Stimulated activated CD4-positive, alpha-beta T cell treated with anti-CD3 and anti-CD28 coated beads, Interleukin-15, amount 100 ng/mL, for 1 hour (primary cell): ENCODE measurements at places on chromosomes 13 and 19.
A peak's percentile ranks its signal among the peaks of the same experiment; 100 is the strongest.

DNA sequence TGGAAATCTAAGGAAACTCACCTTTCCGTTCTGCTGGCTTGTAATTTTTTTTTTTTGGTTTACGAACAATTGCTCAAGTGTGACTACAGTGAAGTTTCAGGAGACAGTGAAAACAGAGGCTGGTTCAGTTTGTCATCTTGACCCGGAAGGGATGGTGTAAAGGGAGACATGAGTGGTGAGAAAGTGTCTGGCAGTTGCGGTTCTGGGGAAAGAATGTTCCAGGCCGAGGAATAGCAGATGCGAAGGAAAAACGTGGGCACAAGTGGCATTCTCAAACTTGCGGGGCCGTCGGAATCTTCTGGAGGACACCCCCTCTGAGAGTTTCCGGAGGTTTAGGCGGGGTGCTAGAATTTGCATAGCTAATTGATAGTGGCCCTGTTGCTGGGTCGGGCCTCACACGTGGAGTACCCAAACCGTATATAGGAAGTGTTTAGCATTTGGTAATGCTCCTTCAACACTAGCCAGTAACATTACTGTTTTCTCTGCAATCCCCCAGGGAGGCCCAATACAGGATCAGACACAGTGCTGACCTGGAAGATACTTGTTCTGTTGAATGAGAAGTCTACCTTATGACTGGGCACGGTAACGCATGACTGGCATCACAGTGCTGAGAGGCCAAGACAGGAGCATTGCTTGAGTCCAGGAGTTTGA is 2.8 kb upstream of the TNFSF9 start:
- DNase-seq: no peak

DNA sequence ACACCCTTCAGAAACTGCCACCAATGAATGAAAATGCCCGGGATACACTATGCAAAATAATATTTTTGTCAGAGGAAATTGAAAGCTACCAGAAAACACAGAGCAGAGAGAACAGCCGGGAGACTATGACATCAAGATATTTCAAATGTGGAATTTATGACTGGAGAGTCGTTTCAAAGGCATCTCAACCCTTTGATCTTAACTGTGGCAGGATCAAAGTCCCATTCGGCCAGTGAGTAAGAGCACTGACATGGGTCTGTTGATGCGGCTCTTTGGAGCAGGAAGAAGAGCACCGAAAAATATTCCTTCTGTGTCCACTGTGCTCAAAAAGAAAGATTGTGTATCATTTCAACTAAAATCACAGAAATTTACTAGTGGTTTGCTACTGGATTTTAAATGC is 201.9 kb downstream of the RFC3 start:
- no peak for DNase-seq

DNA sequence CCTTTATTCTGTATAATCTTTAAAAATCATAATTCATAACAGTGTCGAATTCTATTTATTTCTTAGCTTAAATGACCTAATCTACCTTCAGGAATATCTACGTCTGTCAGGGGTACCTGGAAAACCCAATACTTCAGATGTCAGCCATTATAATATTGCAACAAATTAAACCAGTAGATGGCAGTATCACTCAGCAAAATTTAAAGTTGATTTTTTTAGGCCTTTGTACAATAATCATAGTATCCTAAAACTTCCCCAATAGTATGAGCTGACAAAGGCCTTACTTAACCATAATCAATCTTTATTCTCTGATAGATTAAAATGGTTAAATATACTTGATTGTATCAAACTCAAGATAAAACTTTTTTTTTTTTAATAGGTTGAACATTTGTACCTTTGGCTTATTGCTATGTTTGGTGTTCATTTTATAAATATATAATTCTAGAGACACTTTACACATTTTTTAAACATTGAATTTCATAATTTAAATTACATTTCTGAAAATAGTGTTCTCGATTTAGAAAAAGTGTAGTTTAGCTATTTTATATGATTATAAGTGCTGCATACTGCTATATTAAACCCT is 830.2 kb upstream of the SPRY2 start:
- DNase-seq: no peak

GRCh38 chr19:45630463-45630862 is 8.7 kb downstream of the EML2 start:
- no peak for DNase-seq

GRCh38 chr19:6010107-6010506 is 32.2 kb upstream of the RANBP3 start:
- DNase-seq: no peak

DNA sequence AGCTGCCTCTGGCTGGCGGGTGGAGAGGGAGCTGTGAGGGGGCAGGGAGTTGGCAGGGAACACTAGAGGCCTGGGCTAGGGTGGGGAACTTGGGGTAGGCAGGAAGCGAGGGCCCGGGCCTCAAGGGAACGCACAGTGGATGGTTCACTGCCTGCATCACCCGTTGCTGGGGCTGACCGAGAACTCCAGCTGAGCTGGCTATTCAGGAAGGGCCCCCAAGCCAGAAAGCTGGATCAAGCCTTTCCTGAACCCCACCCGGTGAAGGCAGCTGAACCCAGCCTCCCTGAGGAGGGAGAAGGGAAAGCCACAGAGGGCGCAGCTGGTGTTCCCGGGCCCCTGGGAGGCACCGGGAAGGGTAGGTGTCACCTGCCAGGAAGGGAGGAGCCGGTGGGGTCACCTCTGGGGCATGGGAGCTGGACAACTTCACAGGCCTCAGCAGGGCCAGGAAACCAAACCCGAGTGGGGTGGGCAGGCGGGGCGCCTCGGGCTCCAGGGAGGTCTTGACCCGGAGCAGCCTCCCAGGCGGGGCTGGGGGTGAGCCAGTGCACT is 13.9 kb downstream of the PALM start:
- no peak for DNase-seq

- DNase-seq: no peak
These were observed at the start of gene TMEM272 for GRCh38 chr13:51844862-51845573. TSS of gene TMEM272 (minus strand) at chr13:51845177. CDS start at chr13:51838530, 6,647 bp downstream.

DNA sequence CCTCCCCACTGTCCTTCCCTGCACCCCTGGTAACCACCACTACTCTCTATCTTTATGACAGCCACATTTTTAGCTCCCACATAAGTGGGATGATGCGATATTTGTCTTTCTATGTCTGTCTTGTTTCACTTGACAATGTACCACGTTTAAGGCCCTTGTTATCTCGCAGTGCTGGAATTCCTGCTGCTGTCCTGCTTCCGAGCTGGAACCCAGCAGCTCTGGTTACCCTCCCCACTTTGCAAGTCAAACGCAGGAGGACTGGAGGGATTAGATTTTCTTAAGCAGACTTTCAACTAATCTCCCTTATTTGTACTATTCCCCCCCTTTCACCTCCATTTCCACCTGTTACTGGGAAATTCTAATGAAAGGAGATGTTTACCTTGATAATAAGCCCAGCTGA is 59.1 kb upstream of the PDX1 start:
- no peak for DNase-seq

- no peak for DNase-seq
These were observed 16.1 kb upstream of the STRN4 start for GRCh38 chr19:46762245-46762890.

DNA sequence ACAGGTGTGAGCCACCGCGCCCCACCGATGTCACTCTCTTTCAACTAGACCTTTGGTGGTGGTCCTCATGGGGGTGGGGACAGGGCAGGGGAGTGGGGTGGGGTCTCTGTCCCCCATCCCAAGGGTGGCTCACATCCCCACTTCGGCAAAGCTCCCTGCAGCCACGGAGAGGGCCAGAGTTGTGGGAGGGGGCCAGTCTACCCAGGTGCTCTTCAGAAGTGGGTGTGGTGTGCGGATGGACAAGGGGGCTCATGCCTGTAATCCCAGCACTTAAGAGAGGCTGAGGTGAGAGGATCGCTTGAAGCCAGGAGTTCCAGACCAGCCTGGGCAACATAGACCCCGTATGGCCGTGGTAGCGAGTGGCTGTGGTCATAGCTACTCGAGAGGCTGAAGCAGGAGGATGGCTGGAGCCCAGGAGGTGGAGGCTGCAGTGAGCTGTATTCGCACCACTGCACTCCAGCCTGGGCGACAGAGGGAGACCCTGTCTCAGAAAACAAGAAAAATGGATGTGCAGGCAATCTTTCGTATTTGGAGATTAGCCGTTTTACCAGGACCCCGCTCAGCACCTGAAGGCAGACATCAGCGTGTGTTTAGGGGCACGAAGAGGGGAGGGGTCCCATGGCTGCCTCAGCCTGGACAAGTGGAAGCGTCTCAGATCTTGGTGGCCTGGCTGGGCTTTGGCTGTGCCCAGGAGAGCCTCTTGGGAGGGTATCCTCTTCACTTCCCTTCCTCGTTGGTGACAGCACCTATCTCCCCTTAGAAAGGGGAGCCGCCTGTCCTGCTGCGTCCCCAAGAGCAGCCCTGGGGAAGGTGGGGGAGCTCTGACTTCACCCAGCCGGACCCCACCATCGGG is 846 bp downstream of the TGFBR3L start:
- DNase-seq: no peak

- no peak for DNase-seq
These were observed 3.2 kb downstream of the MAP2K2 start for GRCh38 chr19:4120559-4121272.

DNA sequence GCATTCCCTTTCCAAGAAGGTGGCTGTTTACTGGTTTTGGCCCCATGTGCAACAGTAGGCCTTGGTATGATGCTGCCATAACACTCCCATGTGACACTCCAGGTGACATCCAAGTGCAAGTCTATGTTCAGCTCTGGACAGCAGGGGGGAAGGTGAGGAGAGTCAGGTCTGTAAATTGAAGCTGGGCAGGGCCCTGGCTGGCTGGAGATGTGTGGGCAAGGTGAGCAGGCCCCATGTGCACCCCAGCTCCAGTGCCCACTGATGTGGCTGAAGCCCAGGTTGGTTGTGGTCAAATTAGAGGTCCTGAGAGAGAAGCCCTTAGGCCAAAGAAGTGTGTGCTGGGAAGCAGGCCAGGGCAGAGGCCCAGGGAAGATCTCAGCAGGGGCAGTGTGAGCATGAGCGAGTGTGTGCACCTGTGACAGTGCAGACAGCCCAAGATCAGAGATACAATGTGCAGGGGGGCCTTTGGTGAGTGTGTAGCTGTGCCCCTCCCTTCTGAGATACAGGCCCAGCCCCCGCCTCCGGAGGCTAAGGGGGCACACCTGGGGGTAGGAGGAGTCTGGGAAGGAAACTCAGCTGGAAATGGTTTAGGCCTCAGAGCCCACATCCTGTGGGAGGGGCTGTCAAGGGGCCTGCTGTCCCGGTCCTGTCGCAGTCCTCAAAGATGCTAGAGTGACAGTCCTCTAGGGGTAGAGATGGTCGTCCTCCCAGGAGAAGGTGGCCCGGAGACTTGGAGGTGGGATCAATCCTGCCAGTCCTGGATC is 18.6 kb downstream of the DEDD2 start:
- DNase-seq: peak; percentile 45

- DNase-seq: peak; percentile 60
These were observed 9.0 kb upstream of the JUND start for GRCh38 chr19:18290302-18291018.

DNA sequence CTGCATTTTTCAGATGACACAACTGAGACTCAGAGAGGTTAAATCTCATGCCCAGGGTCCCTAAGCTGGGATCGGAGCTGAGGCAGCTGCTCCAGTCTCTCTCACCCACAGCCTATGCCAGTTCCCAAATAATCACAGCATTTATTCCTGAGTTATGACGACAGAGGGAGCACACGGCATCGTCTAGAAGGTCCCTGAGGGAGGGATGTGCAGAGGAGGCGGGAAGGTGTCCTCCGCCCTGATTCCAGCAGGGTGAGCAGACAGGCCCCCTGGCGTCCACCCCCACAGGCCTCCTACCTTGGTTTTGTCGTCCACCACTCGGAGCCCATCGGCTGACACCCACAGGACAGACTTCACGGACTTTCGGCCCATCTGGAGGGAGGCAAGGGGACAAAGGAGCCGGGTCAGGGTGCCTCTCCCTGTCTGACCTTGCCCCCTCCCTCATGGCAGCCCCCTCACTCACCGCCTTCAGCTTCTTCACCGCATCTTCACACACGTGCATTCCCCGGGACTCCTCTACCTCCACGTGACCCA is 8.0 kb downstream of the NUMBL start:
- DNase-seq: no peak

DNA sequence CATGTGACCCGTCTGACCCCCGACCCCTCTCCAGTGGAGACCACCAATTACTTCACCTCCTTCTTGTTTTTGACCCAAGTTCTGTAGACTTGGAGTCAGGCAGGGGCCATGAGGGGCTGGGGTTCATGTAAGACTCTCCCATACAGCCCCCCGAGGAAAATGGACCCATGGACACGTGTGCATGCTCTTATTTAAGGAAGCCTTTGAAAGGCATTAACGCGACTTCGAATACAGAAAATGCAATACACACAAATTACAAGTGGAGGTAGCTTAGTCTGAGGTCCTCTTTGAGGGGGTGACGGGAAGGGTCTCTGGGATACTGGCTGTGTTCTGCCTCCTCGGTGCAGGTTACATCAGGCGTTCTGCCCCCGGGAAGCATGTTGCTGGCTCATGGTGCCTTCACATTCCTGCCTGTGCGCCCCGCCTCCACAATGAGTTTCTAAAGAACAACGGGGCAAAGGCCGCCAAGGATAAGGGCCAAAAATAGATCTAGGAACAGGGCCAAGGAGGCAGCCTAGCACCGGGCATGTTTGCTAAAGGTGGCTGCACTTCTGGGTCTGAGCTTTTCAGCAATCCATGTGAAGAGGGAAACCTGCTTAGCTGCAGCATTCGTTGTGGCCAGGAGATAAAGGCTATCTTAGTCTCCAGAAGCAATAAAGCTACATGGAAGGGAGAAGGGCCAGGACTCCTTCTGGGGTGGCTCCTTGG is 54.5 kb downstream of the RAB20 start:
- no peak for DNase-seq

- DNase-seq: no peak
These were observed 13.2 kb downstream of the PRR36 start for GRCh38 chr19:7860714-7861618.

DNA sequence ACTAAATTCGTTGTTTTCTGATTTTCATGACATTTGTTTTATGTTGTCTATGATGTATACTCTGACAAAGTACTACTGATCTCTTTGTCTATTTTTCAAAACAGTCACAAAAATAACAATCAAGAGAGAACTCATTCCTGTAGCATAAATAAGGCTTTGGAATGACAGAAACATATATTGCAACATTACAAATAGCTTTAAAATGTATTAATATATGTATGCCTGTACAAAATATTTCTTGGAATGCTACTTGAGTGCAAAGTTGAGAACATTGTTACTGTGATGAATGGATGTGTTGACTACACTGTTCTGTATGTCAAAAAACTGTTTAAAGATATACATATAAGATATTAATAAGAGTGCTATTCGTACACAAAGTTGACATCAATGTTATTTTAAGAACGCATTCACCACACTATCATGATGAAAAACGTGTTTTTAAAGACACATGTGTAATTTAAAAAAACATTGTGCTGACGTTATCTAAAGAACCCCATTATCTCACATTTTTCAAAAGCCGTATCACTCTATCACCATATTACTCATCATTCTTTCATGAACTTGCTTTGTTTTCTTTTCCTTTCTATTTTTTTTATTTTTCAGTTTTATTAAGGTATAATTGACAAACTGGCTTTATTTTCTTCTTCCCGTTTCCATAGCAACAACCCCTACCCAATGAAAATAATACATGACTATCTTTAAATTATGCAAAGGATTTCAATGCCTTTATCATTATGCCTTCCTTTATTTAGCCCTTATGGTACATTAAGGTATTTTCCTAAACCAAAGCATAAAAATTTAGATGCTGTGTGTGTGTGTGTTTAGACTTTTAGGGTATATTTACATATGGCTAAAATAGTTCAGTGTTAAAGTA is 918.8 kb downstream of the SLITRK1 start:
- no peak for DNase-seq

GRCh38 chr13:80274643-80275042 is 66.3 kb downstream of the SPRY2 start:
- no peak for DNase-seq
